SK-N-DZ (cell line): ENCODE measurements at places on chromosomes 11 and 22.

DNA sequence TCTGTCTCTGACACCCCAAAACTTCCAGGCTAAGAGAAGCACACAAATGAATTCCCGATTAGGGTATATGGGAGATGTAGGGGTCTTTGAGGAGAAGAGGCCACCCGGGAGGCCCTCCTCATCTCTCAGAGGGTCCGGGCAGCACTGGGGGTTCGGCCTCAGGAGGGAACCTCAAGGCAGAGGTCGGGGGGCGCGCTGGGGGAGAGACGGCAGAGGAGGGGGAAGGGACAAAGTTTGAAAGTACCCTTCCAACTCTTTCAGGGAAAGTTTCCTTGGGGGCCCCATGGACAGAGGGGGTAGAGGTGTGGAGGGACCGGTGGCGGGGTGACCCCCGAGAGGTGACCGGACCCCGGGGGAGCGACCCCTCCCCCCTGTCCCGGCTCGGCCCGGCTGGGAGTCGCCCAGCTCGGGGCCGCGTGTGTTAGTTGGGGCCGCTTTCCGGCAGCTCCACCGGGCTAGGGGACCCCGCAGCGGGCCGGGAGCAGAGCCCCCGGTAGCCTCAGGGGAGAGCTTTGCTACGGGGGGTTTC, 3.3 kb upstream of the GCAT start:
- DNase-seq, result no peak

GRCh38 chr22:34210301-34210700, 290.0 kb upstream of the LARGE1 start:
- DNase-seq, result no peak

GRCh38 chr11:120192831-120193625, 17.8 kb upstream of the OAF start:
- DNase-seq, result no peak

DNA sequence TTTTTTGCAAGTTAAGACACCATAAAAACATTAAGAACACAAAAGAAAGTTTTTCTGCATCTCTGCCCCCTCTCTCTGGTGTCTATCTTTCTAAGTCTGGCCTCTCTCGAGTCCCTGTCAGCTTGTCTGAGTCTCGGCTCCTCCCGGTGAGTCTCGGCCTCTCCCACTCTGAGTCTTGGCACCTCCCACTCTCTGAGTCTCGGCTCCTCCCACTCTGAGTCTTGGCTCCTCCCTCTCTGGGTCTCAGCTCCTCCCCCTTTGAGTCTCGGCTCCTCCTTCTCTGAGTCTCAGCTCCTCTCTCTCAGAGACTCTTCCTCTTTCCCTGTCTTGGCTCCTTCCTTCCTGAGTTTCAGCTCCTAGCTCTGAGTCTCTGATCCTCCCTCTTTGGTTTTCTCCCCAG, 72.5 kb upstream of the AMPD3 start:
- DNase-seq, result no peak

- peak; percentile 85 for DNase-seq
These were observed 37.6 kb downstream of the RAB30 start for GRCh38 chr11:83033972-83034672.

DNA sequence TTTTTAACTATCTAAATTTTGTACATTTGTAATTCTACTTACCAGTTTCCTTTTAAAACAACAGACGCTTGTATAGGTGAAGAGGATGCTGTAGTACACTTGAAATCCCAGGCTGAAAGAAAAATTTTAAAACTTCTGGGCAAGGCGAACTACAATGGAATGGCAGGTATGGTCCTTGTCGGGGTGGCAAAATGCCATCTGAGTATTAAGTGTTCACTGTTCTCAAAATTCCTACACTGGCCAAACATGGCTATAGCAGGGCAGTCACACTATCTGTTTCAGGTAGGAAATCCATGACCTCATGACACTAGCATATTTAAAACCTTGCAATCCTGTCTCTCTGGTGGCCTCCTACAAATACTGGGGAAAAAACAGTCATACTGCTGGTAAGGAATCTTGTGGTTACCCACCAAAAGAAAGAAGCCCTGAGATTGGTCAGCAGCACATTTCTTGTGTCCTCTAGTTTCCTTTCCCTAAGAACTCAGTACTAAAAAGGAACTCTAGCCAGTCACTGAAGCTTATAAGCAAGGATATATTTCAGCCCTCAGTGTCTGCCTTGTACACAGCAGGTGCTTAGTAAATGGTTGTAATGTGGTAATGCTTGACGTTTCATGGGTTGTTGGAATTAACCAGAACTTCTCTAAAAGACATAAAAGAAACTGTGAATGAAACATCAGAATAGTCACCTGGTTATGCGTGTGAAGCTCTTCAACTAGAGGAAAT, 5.2 kb upstream of the ZC3H12C start:
- no peak for DNase-seq

DNA sequence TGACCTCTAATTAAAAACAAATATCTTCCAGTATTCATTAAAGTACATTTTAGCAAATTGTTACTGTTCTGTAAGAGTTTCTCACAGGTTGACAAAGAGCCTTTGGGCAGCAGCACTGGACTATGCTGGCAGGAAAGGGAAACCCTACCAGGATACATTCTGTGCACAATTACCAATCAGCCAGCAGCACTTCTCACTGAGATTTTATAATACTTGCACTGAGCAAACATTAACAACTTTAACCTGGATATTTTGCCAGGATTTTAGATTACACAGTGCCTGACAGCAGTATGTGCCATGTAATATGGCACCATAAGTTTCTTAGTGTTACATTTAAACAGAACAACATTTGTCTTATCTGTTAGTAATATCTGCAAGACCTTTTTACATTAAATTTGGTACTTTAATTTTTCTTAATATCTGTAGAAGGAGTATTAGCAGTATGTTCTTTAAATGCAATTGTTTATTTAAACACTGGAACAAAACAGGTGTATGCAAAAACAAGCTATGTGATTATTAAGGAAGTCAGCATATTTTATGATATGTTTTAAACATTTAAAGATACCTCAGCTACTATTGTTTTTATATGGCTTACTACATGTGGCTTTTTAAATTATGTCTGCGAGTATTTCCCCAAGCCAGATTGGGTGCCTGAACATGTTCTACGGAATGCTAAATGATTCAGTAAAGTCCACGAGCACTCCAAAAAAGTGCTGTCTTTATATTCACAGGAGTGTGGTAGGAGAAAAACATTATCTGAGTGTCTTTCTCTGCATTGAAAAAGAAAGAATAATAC, 699.0 kb upstream of the LUZP2 start:
- DNase-seq, result no peak

DNA sequence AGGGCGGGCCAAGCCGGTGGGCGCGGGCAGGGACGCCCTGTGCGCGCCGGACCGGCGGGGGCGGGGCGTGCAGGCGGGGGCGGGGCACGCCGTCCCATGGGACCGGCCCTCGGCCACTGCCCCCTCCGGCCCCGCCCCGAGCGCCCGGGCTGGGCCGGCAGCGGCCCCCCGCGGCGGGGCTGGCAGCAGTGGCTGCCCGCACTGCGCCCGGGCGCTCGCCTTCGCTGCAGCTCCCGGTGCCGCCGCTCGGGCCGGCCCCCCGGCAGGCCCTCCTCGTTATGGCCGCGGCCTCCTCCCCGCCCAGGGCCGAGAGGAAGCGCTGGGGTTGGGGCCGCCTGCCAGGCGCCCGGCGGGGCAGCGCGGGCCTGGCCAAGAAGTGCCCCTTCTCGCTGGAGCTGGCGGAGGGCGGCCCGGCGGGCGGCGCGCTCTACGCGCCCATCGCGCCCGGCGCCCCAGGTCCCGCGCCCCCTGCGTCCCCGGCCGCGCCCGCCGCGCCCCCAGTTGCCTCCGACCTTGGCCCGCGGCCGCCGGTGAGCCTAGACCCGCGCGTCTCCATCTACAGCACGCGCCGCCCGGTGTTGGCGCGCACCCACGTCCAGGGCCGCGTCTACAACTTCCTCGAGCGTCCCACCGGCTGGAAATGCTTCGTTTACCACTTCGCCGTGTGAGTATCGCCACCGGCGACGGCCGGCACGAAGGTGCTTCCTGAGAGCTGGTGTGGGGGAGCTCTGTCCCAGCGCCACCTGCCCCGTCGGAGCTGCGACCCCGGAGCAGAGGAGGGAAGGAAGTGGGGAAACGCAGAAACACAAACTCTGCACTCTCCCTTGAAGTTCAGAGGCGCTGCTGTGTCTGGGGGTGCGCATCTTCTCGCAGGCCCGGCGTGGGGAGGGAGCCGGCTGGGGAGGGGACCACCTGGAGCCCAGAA, at the start of gene KCNQ1:
TSS of gene KCNQ1 (plus strand) at position 188 of the 925 bp plus-strand sequence. CDS start at position 279, 91 bp downstream.
- no peak for DNase-seq

- no peak for DNase-seq
These were observed 28.6 kb downstream of the PPP2R1B start for GRCh38 chr11:111737444-111738210.

- peak; percentile 96 for DNase-seq
These were observed 33.4 kb upstream of the GLYATL1 start for GRCh38 chr11:58905721-58906547.

GRCh38 chr22:38452373-38453065, 2.5 kb downstream of the KCNJ4 start:
- DNase-seq, result no peak

DNA sequence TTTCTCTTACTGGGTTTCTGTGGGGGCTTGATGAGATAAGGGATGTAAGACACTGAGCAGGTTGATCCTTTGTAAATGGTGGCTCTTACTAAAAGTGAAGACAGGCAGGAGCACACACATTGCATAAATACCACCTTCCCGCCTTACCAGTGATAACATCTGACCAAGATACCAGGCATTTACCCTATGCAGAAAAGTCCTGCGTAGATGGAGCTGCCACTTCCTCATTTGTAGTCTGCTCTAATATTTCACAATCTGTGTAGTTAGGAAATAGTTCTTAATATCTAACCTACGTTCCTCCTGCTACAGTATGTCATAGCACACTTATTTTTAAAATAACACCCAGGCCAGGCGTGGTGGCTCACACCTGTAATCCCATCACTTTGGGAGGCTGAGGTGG, 23.9 kb upstream of the SWAP70 start:
- no peak for DNase-seq

DNA sequence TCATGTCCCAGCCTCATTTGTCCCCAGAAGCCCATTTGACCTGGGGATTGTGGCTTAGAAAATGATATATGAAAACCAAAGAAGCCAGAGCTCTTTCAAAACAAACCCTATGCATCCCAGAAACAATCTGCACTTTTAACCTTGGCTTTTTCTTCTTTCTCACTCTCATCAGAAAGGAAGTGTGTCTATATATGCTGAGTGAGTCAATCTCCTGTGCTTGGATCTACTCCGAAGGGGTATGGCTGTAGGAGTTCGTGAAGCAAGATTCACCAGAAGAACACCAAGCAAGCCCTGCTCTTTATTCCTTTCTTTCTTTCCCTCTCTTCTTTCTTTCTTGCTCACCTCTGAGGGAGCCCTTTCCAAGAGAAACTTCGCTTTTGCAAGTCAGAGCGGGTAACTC, 636 bp downstream of the PAMR1 start:
- DNase-seq, result no peak

DNA sequence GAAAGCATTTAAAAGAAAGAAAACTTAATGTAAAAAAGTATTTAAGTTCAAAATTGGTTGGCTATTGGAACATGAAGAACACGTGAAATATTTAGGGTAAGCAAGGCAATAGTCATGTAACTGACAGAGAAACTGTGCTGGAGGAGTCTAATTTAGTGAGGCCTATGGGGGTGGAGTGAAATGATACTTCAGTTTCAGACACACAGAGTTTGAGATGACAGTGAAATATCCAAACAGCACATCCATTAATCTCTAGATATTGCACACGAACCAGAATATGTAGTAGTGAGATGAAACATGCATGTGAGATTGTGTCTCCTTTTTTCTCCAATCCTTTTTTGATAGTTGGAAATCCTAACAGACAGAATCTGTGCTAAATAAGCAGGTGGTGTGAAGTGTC, 739.0 kb downstream of the CNTN5 start:
- DNase-seq, result no peak

DNA sequence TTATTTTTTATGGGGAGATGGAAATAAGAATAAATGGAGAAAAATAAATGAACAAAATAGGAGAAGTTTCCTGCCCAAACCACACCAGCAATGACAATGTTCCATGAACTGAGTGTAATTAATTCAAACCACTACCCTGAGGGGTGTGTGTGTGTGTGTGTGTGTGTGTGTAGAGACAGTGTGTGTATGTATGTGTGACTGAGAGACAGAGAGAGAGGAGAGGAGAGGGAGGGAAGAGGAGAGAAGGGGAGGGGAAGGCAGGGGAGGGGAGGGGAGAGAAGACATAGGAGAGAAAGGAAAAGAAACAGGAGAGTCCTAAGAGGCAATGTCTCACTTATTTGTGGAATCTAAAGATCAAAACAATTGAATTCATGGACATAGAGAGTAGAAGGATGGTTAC, 65.0 kb upstream of the POU2AF1 start:
- no peak for DNase-seq

DNA sequence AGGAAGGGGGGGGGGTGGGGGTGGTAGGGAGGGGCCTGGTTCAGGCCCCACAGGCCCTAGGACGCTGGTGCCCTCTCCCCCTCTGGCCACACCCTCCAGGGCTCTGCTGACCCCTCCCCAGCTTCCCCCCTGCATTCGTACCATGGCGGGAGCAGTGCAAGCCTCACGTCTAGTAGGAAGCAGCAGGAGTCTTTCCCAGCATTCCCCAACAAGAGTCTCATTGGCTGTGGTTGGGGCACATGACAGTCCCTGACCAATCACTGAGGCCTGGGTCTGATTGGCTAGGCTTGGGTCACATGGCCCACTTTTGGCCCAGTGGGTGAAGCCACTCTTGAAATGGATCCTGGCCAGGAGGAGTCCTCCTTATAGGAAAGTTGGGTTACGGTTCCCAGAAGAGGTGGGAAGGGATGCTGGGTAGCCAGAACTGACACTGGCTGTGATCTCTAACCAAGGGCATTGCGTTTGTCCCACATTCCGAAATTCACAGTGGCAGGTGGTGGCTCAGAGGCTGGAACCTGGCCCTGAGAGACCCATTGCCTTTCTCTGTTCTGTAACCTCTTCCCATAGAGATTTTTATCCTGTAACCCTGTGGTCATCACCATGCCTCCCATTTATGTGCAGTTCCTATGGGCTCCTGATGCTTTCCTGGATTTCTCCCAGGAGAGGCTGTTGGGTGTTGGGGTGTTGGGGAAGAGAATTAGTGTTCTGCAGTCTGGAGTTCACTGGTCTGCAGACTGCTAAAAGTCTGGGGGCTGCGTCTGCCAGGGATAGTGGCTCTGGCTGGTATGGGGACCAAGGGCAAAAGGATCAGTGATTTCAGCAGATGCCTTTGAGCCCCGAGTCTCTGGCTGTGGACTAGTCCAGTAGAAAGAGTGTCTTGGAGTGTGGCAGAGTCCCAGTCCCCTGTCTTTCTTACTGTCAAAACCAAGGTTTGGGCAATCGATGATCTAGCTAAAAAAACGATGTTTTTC, 58.9 kb upstream of the MYEOV start:
- DNase-seq, result no peak
